ENCODE measurements at places on chromosomes 7 and 10.
A peak's percentile ranks its signal among the peaks of the same experiment; 100 is the strongest.

DNA sequence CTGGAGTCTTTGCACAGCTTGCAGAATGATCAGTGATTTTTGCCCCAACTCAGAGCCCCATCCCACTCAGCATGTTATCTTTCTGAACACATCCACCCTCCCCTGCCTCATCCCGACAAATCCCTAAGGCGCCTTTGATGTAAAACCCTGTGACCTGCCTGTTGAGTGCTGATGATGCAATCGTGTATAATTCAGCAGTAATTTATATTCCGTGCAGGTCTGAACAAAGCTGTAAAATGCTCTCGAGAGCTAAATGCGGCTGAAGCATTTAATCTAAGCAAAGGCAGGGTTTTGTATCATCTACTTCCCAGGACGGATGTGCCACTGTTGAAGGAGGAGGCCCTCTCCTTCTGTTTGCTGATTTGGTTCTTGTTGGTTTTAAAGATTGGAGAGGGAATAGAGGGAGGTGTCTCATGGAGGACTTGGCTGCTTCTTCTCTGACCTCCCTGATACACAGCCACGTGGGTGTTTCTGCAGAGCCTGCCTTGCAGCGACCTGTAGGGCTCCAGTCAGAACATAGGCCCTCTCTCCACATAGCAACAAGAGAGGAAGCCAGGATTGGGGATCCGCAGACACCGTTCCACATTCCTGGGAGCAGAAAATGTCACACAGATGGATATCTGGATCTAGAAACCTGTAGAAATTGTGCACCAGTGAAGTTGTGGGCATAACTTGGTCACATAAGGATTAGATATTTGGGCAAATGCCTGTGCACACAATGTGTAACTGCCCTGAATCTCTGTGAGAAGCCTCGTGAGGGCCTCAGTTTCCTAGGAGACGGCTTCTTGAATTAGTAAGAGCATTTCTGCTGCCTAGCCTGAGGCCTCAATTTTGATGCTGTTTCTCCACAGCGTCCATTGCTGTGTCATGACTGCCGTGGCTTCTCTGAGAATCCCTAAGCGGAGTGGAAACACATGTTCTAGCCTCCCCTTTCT, 90.2 kb upstream of the AGK start:
- no peak for DNase-seq

- no peak for DNase-seq
These were observed 115.4 kb upstream of the KLF6 start for GRCh38 chr10:3900391-3900790.

- DNase-seq, result peak; percentile 0
These were observed 67.6 kb upstream of the DDC start for GRCh38 chr7:50632561-50633413.

DNA sequence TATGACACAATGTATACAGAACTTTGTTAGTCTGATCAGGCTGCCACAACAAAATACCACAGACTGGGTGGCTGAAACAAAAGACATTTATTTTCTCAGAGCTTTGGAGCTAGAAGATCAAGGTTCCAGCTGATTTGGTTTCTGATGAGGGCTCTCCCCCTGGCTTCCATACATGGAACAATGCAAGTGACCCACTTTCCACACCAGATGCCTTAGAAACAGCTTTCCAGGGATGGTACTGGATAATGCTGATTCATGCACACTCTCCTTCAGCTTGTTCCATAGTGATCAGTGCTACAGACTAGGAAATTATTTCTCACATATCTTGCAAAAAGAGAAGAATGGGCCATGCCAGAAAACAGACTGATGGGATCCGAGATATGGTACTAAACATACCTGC, 1274.9 kb upstream of the SORCS1 start:
- DNase-seq, result no peak

DNA sequence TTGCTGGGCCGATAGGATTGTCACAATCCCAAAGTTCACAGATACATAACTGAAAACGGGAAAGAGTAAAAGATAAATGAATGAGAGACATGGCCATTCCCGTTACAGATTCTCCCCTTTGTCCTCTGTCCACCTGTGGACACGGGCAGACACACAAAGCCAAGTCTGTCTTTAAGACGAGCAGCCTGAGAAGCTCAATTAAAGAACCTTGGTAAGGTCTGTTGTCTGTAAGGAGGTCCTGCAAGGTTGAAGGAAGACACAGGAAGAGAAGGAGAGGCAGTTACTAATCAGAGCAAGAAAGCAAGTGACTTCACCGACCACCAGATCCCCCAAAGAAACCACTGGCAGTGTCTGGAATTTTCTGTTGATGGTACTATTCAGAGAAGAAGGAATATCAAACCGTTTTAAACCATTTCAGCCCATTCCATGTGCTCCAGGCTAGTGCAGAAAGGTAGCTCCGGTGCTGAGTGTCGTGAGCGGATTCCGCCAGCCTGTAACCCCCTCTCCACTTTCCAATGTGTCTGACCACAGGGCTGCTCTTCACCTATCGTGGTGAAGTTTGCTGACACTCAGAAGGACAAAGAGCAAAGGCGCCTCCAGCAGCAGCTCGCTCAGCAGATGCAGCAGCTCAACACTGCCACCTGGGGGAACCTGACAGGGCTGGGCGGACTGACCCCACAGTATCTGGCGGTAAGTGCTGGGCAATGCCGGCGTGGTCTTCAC, 252.6 kb downstream of the CELF2 start:
- peak; percentile 50 for DNase-seq

DNA sequence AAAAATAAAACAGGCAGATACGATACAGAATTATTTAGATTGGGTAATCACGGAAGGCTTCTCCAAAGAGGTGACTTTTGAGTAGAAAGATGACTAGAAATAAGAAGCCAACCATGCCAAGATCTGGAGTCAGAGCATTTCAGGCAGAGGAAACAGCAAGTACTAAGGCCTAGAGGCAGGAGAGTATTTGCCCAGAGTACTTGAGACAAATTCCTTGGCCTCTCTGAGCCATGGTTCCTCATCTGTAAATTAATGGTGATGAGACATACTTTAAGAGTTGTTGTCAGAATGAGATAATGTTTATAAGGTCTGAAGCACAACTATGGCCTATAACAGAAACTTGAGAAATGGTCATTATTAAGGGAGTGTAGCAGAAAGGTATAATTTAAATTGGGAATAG, 15.8 kb upstream of the GPR37 start:
- no peak for DNase-seq

GRCh38 chr7:22613496-22613895, 113.5 kb upstream of the IL6 start:
- no peak for DNase-seq

DNA sequence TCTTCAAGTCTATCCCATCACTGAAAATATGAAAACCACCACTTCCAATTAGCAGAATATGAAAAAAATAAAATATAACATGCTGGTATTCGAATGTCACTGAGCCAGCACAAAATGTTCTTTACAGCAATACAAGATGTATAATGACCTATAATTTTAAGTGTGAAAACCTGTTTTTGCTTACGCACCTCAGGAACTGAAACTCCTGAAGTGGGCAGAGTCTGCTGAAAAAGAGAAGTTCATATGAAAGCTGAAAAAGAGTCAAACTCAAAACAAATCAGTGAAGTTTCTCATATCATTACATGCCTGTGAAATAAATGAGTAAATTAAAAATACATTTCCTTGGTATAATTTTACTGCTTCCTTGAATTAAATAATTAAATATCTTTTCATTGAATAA, 272.5 kb downstream of the DGKB start:
- DNase-seq, result no peak

- DNase-seq, result no peak
These were observed 9.2 kb downstream of the DPCD start for GRCh38 chr10:101597091-101597900.

- DNase-seq, result no peak
These were observed 244.2 kb downstream of the ELFN1 start for GRCh38 chr7:1914321-1914720.

GRCh38 chr10:71606257-71607081, 113.1 kb downstream of the C10orf105 start:
- no peak for DNase-seq

GRCh38 chr7:140992422-140992821, 22.3 kb downstream of the MRPS33 start:
- DNase-seq, result no peak

- DNase-seq, result no peak
These were observed 272.8 kb upstream of the IMMP2L start for GRCh38 chr7:111835066-111835465.

GRCh38 chr7:128402356-128402755, 7.4 kb downstream of the IMPDH1 start:
- DNase-seq, result no peak

GRCh38 chr10:8721650-8722049, 667.2 kb downstream of the GATA3 start:
- DNase-seq, result no peak

GRCh38 chr10:27646194-27646593, 99.4 kb downstream of the MKX start:
- DNase-seq, result no peak

- peak; percentile 61 for DNase-seq
These were observed at the start of gene IFIT5 for GRCh38 chr10:89414146-89414878. Gene IFIT5, plus strand, starts transcription at chr10:89414568. Its CDS starts 231 bp downstream, at chr10:89414799.

DNA sequence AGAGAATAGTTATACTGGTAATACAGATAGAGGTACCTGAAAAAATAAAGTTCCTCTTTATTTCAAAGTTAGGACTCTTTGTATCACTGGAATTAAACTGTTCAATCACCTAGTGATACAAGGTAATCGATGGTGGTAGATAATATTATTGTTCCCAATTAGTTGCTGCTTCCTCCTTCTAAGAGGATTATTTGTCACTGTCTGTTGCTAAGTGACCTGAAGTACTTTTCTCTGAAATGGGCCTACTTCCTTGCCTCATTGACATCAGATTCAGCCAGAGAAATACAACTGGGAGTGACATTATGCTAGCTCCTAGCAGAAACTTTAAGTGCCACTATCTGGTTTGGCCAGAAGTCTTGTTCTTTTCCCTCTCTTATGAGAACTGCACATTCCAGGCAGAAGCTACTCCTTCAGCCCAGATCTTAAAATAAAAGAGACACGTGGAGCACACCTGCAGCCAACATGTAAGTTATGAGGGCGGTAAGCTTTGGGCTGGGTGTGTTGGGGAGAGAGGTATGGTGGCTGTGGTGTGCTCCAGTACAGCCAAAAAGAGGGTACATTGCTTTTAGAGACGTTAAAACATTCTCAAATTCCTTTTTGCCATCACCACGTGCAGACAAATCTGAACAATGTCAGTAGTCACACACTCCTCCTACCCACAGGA, 54.8 kb downstream of the MINDY3 start:
- DNase-seq, result no peak

- DNase-seq, result no peak
These were observed 176.1 kb upstream of the TNS3 start for GRCh38 chr7:47757921-47758411.

- DNase-seq, result no peak
These were observed 6.7 kb downstream of the FRA10AC1 start for GRCh38 chr10:93695740-93696139.
